Frontal cortex (tissue), 4 donors: ENCODE measurements at places on chromosomes 5 and 9.

- no peak for DNase-seq
Measured at GRCh38 chr5:10839118-10839517, 78.1 kb upstream of the DAP start.

GRCh38 chr5:181050016-181050415 lies 9.9 kb downstream of the BTNL9 start:
- no peak for DNase-seq

GRCh38 chr9:80951675-80952074 lies 737.7 kb downstream of the TLE1 start:
- DNase-seq = no peak

DNA sequence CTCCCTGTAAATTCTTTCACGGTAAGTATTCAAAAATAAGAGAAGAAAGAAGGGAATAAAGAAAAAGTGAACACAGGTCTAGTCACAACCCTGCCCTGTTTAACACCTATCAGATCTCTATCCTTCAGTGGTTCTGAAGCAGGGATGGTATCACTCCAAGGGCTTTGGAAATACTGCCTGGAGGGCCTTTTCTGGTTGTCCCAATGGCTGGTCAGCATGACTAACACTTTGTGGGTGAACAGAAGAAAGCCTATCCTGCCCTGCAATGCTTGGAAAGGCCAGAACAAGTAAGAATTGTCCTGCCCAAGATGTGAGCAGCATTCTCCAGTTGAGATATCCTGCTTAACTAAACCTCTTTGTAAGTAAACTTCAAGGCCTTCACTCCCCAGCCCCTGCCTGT lies 124.9 kb downstream of the TMEM167A start:
- no peak for DNase-seq

- no peak for DNase-seq
Measured at GRCh38 chr9:69931340-69931739, 110.7 kb downstream of the CFAP95 start.

GRCh38 chr5:111606194-111606593 lies 93.9 kb upstream of the STARD4 start:
- no peak for DNase-seq

- no peak for DNase-seq
Measured at GRCh38 chr9:80020530-80020929, 448.8 kb downstream of the TLE4 start.

GRCh38 chr9:37618817-37619216 lies 26.4 kb upstream of the TOMM5 start:
- no peak for DNase-seq

DNA sequence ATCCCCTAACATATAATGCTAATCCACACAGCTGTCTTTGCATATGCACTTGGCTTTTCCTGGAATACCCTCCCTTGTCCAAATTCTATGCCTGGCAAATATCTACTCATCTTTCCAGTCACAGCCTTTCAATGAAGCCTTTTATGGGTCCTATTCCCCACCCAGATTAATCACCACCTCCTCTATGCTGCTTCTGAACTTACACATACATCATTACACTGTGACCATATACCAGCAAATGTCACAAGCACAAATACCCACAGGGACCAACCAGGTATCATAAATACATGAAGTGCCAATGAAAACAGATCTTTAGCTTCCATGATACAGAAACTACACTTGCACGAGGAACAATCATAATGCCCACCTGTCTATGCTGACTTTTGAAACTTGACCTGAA lies 22.3 kb downstream of the LPAR1 start:
- no peak for DNase-seq
